Osteocyte (in vitro differentiated cells): ENCODE measurements at places on chromosomes 5 and 9. TPM values are rescaled to one million over a fixed set of nuclear protein-coding genes. Genes with fewer than 3 reads are reported as not detected.

The C5orf52 gene
- not detected in 2 replicates for total RNA-seq

The C5orf58 gene
- not detected in 2 replicates for total RNA-seq

The NSG2 gene
- total RNA-seq, result not detected in 2 replicates

The DMGDH gene
- 1.1 and 2.4 TPM in 2 replicates for total RNA-seq

The COL27A1 gene
- 44.4 and 44.8 TPM in 2 replicates for total RNA-seq

The IFNA21 gene
- not detected in 2 replicates for total RNA-seq

- no peak for DNase-seq
These were observed 106.8 kb upstream of the SARDH start for GRCh38 chr9:133844881-133845410.

GRCh38 chr5:34847056-34847455 lies 8.1 kb downstream of the TTC23L start:
- DNase-seq, result no peak

DNA sequence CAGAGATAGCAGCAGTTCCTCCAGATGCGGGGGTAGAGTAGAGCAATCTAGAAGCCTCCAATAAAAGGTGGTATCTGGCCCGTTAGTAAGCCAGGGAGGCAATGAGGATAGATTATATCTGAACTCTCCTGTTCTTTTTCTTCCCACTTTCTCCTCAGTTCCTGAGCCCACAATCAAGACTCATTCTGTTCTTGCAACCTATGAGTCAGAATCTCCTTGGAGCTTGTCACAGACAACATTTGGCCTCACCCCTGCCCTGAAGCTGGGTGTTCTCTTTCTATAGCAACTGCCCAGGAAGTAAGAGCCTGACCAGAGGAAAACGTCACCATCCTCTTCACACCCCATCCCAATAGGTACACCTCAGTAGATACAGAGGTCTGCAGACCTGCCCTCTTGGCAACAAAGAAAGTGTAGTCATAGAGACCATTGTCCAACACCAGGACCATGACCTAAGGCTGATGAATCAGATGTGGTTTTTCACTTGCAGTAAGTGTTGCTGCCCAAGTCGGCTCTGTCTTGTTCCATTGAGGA lies 76.3 kb upstream of the PCA3 start:
- DNase-seq, result no peak

DNA sequence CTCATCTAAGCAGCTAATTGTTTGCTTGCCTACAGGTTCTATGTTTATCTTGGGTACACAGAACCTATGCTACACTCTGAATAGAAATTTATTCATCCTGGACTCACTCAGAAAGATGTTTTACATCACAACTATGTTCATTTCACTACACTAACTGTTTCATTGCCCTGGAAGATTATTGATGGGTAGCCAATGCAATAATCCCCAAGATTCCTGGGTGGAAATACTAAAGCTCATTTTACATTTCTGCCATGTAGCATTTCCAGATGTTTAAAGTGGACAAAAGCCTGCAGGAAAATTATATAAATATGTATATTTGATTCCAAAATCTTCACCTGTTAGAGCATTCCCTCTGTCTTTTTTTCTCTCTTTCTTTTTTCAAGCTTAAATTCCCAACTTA lies 51.9 kb upstream of the IL7R start:
- no peak for DNase-seq

DNA sequence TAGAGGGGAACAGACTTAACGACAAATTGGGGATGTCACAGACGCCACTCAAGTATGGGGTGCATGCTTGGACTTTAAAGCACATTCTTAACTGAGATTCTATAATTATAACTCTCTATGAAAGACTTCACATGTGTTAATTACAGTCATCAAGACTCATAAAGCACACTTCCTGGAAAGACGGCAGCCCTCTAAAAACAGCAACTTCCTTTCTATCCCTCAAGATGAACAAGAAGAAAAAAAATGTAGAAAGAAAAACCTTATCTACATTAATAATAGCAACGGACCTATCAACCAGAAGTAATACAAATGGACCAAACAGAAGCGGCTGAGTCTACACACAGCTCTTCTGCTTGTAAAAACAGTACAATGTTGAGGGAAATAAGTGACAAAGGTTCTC lies 21.2 kb downstream of the GNAQ start:
- no peak for DNase-seq

GRCh38 chr5:41115281-41115680 lies 44.1 kb upstream of the MROH2B start:
- DNase-seq, result no peak

DNA sequence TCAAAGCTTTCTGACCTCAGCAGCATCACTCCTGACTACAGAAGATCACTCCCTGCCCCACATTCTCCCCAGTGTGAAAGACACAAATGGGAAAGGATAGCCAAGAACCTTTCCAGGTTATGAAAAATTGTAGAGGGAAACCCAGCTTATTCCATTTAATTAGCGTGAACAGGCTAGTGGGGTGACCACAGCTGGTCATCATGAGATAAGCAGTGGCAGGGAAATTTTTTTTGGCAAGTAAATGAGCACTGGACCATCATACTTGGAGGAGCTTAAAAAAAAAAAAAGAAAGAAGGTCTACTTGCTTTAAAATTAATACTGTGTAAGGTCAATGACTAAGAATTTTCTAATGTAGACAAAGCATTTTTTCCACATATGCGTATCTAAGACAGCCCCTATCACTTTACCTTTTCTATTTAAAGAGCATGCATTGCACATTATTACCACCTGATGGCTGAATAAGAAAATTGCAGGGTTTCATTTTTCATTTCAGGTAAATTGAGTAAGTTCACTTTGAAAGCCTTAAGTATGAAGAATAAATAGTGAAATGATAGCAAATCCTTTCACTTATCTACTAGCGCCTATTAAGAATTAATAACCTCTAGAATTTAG lies 123.6 kb downstream of the ELAVL2 start:
- DNase-seq, result no peak

DNA sequence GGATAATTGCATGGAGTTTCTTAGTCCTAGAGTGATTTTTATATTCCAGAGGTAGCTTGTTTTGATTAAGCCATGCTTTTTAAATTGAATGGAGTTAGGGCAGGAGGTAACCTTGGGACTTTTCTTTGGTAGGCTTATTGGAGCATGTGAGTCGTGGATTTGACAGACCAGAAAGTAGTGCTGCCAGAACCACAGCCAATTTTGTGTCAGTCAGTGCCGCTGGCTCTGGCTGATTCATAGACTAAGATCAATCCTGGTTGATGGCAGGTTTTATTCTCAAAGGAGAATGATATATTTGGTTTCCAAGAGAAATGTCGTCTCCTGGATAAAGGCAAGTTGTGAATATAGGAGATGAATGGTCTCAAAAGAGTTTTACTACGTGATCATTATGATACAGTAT lies 20.3 kb downstream of the RAI14 start:
- DNase-seq, result no peak

DNA sequence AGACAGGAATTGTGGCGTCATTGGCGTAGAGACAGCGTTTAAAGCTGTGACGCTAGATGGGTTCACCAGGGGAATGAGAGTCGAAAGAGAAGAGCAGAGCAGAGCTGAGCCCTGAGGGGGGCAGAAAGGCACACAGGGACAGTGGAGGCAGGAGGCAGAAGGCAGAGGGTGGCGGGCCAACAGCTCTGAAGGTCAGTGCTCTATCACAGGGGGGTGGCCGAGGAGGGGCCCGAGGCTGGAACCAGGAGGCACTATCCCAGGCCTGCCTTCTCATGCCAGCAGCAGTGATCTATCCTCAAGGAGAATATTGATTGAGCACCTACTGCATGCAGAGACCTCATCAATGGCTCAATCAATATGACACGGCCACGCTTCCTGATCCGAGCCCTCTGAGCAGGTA lies 132.4 kb downstream of the KCNIP1 start:
- DNase-seq, result no peak

DNA sequence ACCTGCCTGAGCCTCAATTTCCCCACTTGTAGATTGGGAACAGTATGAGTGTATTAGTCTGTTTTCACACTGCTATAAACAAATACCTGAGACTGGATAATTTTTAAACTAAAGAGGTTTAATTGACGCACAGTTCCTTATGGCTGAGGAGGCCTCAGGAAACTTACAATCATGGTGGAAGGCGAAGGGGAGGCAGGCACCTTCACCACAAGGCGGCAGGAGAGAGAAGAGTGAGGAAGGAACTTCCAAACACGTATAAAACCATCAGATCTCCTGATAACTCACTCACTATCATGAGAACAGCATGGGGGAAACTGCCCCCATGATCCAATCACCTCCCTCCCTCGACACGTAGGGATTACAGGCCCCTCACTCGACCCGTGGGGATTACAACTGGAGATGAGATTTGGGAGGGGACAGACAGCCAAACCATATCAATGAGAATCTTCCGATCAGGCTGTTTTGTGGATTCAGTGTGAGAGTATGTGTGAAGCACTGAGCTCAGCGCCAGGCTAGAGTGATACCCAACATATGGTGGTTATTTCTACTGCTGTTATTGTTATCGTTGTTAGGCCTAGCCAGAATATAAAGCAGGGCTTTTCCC lies 14.6 kb upstream of the LMX1B start:
- DNase-seq, result no peak

- no peak for DNase-seq
These were observed 32.6 kb upstream of the ACO1 start for GRCh38 chr9:32351845-32352244.

DNA sequence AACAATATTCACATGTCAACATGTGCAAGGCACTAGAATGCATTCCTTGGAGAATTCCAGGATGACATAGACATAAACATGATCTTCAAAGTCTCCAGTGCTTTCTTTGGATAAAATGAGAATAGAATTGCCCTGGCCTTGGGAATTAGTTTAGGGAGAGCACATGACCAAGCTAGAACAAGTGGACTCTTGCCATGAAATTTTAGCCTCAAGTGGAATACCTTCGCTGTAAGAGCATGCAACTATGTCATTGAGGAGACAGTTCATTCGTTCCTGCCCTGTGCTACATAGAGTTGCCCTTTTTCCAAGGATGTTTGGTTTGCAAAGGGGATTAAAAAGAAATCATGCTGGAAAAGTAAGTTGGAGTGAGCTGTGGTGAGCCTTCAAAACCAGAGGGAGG lies 42.7 kb downstream of the ZFAND5 start:
- DNase-seq, result no peak

DNA sequence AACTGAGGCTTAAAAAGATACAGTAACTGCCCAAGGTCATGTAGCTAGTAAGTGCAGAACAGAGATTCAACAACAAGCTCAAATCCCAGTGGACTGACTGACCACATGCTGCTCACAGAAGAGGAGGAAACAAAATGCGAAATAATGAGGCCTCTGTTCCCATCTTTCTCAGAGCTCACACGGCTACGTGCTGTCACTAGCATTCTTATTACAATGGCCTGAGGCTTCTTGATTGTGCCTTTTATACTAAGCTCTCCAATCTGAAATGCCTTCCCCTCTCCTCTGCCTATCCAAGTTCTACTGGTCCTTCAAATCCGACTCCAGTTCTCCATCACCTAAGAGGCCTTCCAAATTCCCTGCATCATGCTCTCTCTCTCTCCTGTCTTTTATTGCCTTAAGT lies 26.0 kb downstream of the SGTB start:
- no peak for DNase-seq
